ENCODE measurements at places on chromosomes 4 and X.
A peak's percentile ranks its signal among the peaks of the same experiment; 100 is the strongest.

DNA sequence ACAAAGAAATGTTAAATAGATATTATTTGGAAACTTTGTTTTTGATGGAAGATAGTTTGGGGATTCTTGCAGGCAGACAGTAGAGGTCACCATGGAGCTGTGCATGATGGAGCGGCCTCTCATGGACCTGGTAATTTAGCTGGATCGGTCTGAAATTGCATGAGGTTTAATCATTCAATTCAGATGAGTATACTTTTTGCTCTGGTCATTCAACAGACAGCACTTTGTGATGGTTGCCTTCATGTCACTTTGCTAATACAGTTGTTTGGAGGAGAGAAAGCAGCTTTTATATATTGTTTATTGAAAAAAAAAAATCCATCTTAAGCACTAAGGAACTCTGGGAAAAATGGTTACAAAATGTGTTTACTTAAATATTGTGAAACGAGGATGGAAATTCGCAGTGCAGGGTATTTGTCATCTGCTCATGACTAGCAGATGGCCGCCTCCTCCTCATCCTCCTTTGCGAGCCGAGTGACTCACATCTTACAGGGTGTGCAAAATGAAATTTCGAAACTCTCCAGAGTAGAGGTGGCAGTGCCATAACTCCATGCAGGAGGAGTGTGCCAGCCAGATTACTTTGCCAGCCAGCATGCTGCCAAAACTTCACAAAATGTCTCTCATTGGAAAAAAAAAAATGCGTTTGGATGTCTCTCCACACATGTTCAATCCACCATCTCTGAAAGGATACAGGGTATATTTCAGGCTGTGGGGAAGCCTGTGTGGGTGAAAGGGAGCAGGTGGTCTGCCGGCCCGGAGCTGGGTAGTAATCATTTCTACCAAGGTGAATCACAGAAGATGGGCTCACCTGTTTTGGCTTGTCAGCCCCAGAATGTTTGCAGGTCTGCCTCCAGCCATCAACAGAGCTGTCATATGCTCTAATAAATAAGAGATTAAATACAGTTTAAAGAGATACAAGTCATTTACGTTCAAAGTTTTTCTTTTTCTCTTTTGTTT lies 314.9 kb upstream of the DIPK2B start:
- peak; percentile 0 for DNase-seq

DNA sequence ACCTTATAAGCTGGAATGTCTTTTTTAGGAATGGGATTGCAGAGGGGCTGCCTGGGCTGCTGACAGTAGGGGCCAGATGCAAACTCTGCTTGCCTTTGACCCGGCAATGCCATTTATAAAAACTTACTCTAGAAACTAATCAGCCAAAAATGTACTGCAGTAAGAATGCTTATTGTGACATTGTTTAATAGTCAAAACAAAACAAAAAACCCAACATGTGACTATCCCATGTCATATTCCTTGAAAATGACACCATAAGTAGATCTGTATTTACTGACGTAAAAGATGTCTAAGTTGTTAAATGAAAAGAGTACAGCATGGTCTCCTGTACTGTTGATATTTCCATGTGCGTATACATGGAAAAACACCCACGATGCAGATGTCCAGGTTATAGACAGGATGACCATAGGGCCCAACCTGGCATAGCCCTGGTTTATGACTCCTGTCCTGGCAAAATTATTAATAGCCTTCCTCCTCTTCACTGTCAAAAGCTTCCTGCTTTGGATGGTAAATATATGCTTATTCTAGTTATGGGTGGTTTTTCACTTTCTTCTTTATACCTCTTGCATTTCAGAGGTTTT lies 138.9 kb downstream of the PTTG2 start:
- DNase-seq: no peak

GRCh38 chrX:105101378-105101777 lies 119.1 kb downstream of the TEX13A start:
- no peak for DNase-seq

DNA sequence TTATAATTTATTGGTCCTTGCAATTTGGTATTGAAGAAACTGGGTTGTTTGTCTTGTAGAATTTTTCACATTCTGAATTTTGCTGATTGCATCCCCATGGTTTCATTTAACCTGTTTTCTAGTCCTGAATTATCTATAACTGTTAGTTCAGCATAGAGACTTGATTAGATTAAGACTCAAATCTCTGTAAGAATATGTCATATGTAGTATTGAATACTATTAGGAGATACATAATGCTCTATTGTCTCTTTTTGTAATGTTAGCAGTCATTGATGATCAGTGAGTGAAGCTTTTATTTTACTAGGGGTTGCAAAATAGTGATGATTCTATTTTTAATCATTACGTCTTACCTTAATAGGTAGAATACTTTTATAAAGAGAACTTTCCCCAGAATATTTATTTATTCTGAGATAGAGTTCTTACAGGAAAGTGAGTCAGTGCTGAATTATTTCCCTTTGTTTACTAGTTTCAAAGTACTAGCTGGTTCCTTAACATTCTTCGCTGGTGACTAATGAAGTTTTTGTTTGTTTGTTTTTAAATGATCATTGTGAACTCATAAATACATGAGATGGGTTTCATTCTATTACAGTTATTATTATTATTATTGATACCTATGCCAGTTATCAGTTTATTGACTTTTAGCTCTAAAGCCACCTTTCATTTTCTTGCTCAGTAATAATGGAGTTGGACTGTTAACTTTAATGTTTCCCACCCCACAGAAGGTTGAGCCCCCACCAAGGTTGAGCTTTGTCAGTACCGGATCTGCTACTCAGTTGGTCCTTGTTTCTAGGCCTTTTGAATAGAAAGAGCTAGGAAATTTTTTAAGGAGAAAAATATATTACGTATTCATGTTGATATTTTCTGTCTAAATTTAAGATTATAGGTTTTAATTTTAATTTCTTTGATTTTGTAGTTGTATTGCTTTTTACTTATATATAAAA lies 102.3 kb downstream of the LARP1B start:
- DNase-seq: no peak

- no peak for DNase-seq
Measured at GRCh38 chr4:139892973-139893736, 227.5 kb downstream of the MGST2 start.

DNA sequence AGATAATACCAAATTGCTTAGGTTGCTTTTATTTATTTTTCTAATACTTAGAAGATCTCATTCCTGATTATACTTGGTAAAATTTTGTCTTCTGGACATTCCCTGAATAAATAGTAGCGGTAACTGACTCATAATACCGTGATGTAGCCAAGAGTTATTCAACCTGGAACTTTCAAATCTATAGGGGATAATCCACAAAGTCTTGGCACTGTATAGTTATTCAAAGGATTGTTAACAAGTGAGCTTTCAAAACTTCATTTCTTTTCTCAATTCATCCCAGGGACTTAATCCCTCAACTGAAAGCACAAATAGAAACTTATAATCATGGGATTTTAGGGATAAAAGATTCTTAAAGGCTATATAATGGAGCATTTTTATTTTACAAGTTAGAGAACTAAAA lies 1383.3 kb downstream of the FAM133A start:
- DNase-seq: no peak

- no peak for DNase-seq
Measured at GRCh38 chrX:150156615-150157014, 206.5 kb upstream of the MAMLD1 start.

GRCh38 chr4:80931631-80932081 lies 98.9 kb upstream of the BMP3 start:
- DNase-seq: no peak
